ENCODE measurements at places on chromosomes 5 and 9.

GRCh38 chr9:122126331-122127261 is 33.0 kb downstream of the NDUFA8 start:
- peak; percentile 71 for DNase-seq

- no peak for DNase-seq
Measured at GRCh38 chr5:142521706-142522105, 164.2 kb downstream of the FGF1 start.

DNA sequence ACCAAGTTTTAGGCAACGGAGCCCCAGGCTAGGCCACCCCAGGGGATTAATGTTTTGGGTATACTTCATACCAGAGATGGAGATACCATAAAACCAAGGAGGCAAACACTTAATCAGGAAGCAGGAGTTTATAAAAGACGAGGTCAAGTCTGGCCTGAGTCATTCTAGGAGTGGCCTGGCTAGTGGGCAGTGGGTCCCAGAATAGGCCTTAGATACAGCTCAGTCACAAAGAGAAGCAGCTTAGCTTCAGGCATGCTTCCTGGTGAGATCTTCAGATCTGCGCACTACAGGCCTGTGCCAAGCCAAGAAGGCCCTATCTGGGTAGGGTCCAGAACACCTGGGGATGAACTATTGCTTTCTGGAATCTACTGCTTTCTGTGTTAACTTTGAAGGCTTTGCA is 20.6 kb upstream of the NR5A1 start:
- no peak for DNase-seq

DNA sequence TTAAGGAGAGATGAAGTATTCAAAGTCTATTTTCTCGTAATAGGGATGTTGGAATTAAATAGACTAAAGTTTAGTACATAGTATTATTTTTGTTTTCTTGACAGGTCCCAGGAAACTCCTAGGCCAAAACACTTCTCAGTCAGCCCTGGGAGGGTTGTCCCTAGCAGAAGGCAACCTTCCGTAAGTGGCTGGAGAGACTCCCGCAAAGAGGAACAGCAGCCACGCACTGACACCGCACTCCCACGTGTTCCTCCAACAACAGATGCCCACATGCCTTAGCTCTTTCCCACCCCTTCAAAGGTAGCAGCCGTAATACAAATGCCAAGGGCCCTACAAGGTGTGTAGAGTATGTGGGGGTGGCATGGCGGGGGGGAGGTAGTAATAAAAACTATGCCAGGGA is 28.4 kb downstream of the PCDHGC5 start:
- no peak for DNase-seq

DNA sequence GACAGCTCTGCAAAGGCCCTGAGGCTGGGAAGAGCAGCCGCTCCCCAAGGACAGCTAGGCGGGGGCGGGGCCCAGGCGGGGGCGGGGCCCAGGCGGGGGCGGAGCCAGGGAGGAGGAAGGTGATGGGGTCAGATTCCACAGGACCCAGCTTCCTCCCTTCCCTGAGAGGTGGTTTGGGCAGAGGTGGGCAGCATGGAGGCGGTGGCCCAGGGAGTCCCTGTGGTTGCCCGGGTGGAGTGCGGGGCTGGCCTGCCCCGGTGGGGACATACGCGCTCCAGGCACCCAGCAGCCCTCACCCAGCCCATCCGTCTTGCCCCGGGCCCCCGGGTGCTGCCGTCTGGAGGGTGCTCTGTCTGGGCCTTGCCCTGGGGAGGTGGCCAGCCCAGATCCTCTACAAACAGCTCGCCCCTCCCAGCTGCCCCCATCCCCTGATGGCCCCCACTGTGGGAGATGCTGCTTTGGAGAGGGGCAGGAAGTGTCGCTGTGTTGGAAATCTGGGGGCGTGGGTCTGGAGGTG is 11.0 kb upstream of the RNU6ATAC start:
- no peak for DNase-seq

- peak; percentile 45 for DNase-seq
Measured at GRCh38 chr5:146878476-146879172, at the start of gene PPP2R2B. PPP2R2B (minus strand) TSS chr5:146878757.

DNA sequence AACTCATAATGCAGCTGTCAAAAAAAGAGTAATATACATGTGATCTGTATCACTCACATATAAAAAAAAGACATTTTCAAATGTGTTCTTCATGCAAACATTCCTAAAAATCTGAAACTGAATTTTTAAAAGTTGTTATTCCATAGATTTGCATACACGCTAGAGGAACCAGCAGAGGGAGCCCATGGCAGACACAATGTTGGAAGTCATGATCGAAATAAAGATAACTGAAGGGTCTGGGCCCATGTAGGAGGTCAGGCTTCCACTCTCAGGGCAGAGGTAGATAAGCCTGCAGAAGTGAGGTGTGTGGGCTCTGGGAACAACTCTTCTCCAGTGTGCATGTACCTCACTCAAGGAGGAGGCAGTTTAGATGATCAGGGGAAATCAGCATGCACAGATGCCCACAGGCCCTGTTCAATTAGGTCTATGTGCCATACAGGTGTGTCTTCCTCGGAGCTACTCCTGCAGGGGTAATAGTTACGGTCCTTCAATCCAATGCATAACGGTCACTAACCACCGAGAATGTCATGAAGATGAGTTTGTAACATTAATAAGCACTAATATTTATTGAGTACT is 208.6 kb downstream of the EPB41L4A start:
- peak; percentile 22 for DNase-seq

DNA sequence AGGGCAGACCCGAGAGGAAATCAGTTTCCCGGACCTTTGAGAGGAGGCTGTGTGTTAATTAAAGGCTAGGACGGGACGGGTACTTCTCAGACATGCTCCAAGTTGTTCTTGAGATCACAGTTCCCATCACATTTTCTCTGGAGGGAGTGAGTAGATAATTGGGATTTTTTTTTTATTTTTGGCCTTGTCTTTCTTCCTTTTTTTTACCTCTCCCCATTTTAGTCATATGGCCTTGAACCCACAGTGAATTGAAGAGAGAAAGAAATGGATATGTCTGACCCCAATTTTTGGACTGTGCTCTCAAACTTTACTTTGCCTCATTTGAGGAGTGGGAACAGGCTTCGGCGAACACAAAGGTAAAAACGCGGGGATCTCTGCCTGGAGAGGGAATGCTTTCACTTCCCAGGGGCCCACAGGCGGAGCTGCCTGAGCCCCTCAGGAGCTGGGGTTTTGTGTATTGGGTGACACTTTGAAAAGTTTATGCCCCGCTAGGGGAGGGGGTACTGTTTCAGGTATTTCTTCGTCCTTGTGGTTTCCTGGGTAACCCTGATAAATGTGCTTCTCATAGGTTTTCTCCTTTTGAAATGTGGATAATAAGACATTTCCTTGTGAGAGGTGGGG is 191.8 kb downstream of the CD180 start:
- no peak for DNase-seq

- no peak for DNase-seq
Measured at GRCh38 chr9:131663288-131663687, 76.6 kb downstream of the RAPGEF1 start.

DNA sequence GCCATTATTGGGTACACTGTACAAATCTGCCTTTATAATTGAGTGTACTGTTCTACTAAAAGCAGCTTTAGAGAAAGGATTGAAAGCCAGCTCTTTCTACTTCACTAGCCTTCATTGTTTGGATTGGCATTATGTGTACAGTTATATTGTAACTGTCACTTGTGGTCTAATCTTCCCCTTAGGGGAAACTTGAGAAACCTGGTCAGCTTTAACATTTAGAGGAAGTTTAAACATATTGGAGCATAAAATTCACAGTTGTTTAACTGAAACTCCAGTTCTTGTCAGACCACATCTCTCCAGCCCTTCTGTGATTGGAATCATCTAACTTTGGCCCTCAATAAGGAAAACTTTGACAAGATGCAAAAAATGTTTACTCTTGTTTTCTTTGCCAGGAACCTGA is 24.6 kb downstream of the PIK3R1 start:
- DNase-seq: no peak

- DNase-seq: no peak
Measured at GRCh38 chr9:14831074-14831473, 79.2 kb downstream of the FREM1 start.

GRCh38 chr9:115216873-115217272 is 98.9 kb upstream of the TNC start:
- no peak for DNase-seq

DNA sequence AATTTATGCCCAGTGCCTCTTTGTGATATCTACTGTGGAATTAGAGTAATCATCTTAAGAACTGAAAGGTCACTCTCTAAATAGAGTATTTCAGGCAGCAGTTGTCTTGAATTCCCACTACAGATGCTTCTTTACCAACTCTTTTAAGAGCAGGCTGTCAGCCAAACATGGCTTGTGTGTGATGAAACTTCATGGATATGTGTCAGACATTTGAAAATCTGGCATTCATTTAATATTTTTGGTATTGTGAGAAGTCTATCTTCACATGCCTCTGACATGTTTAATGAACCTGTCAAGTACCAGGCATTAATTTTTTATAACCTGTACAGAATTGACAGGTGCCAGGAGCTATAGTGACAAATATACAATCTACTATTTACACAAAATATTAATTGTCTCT is 318.6 kb downstream of the CDH9 start:
- no peak for DNase-seq

- no peak for DNase-seq
Measured at GRCh38 chr9:78563269-78563668, 266.3 kb downstream of the PSAT1 start.

GRCh38 chr9:95770653-95771131 is 104.8 kb upstream of the ERCC6L2 start:
- DNase-seq: no peak

GRCh38 chr5:72232838-72233237 is 87.2 kb downstream of the MRPS27 start:
- no peak for DNase-seq

DNA sequence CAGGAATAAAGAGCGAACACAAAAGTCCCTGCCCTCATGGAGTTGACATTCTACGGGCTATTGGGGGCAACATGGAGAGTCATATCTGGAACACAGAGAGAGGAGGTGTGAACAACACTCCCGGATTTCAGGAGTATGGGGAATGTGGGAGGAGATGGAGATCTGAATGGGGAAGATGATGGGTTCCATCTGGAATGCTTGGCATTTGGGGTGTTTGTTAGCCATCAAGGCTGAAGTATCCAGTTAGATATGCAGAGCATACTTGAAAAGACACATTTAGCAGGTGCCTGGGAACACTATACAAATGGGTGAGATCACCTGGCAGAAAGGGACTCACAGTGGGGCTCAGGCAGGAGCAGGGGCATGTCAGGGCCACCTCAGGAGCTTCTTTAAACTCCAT is 61.1 kb downstream of the EGFLAM start:
- no peak for DNase-seq

GRCh38 chr5:79512049-79512448 is 1.9 kb downstream of the HOMER1 start:
- DNase-seq: no peak

DNA sequence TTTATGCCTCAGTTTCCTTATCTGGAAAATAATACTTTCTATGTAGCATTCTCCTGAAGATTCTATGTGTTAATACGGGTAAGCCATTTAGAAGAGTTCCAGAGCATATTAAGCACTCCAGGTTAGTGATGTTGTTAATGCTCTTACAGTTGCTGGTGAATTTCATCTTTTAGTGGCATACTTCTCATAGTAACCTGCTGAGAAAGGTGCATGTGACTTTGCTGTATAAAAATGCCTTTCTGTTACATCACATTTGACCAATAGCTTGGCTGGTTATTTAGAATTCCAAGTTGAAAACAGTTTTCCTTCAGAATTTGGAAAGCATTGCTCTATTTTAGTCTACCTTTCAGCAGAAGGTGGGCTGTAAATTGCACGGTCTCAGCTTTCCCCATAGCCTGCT is 27.2 kb downstream of the GCNT1 start:
- no peak for DNase-seq

DNA sequence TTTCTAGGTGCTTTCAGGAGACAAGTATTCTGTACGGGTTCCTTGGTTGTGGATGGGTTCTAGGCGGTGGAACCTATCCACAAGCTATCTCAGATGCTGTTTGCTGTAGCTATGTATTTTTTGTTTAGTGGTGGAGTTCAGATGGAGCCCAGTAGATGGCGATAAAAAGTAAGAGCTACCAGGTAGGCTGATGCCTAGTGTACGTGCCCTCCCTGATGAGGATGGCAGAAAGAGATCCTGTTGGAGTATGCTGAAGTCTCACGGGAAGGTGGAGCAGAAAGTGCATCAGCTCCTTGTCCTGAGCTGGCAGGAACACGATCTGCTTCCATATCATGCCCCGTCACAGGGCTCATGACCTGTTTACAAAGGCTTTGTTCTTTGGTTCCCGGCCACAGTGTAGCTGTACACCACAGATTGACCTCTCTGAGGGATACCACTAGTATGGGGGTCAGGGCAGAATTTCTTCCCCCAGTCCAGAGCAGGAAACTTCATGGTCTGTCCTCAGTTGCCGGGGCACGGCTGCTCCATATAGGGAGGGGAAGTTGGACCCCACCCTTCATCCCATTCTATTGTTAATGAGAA is 12.6 kb upstream of the UGT3A2 start:
- DNase-seq: peak; percentile 51

- DNase-seq: no peak
Measured at GRCh38 chr5:53425687-53426511, 54.5 kb upstream of the FST start.

DNA sequence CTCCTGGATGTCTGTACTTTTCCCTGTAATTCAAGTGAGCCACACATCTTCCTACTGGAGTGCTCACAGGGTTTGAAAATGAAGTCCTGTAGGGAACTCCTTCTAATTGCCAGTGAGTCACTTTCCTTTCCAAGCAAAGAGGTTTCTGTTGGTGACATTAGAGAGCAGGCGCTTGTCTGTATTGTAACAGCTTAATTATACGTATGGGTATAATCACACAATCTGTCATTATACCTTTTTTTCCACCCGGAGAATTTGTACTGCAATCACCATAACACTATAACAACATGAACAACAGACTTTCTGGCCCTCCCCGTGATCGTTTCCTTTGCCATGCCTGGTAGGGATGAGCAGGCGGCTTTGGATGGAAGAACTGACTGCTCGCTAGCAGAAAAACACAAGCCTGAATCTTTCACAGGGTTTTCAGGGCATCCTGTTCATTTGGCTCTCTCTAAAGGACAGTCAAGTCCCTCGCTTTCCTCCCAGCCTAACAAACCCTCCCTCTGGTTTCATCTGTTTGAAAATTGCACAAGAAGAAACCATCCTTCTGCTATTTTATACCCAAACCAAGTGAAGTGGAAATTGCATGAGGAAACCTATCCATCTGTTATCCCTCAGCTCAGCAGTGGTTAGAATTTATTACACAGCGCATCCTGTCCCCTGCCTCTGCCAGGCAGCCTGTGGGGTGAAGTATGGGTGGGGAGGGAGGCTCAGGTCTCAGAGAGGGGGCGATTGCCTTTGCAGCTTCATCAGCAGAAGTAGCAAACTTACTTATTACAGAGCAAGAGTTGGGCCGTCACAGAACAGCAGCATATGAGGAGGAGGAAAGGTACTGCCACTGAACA is 307.0 kb upstream of the TLE4 start:
- peak; percentile 54 for DNase-seq

DNA sequence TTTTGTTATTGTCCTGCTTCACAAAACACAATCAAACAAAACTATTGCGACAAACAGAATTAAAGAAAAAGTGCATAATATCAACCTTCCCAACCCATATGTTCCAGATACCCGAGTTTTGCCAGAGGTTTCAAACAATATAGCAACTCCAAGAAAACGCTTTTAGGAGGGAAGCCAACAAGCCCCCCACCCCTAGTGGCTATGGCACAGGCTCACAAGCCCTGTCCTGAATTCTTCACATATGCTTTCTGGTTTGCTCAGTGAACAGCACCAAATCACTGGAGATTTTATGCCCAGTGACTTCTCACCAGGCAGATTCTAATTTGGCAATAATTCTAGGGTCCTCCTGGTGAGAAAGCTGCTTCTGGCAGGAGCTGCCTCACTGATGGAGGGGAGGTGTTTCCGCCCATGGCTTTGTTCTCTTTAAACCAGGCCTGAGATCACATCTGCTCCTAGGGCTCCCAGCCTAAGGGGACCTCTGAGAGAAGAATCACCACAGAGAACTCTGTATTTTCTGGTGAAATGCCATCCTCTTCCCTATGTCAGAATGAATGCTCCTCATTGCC is 1982.4 kb downstream of the EFNA5 start:
- DNase-seq: no peak
